ENCODE measurements at places on chromosomes 13 and 19.

- DNase-seq: no peak
These were observed 52.1 kb upstream of the EHD2 start for GRCh38 chr19:47661161-47661560.

GRCh38 chr19:57665261-57665806 is 3.4 kb upstream of the ZSCAN4 start:
- DNase-seq: no peak

GRCh38 chr19:4971424-4971793 is 2.5 kb downstream of the KDM4B start:
- peak; percentile 58 for DNase-seq

- no peak for DNase-seq
These were observed 15.6 kb downstream of the WDR88 start for GRCh38 chr19:33147538-33147937.

DNA sequence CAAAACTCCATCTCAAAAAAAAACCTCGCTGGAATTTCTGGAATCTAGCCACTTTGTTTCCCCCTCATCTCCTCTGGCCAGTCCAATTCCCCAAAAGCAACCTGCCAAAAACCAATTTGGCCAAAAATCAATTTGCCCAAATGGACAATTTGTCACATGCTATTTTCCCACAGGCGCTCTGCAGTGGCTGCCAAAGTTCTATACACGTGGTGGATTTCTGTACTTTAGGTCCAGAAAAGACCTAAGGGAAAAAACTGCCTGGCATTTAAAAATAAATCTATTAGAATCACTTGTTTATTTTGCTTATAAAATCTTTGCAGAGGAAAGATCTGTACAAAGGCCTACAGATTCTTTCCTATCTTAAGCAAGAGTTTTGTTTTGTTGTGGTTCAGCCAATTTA is 79.4 kb downstream of the MAP4K1 start:
- no peak for DNase-seq

- no peak for DNase-seq
These were observed 16.9 kb downstream of the TJP3 start for GRCh38 chr19:3725121-3725520.

DNA sequence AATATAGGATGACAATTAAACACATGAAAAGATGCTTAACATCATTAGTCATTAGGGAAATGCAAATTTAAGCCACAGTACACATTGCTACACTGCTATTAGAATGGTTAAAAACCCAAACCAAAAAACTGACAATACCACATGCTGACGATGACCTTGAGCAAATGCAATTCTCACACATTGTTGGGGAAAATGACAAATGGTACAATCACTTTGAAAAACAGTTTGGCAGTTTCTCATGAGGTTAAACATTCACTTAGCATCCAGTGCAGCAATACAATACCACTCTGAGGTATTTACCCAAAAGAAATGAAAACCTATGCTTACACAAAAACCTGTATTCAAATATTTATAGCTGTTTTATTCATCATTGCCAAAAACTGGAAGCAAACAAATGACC is 11.3 kb downstream of the FLT3 start:
- DNase-seq: no peak

GRCh38 chr19:50326101-50326664 is 3.0 kb downstream of the KCNC3 start:
- DNase-seq: no peak

- peak; percentile 9 for DNase-seq
These were observed 83.1 kb downstream of the B3GLCT start for GRCh38 chr13:31282741-31283455.

- no peak for DNase-seq
These were observed 383.6 kb downstream of the SLITRK1 start for GRCh38 chr13:83498481-83499190.

- DNase-seq: no peak
These were observed 2.6 kb downstream of the CSNK1A1L start for GRCh38 chr13:37102896-37103295.

DNA sequence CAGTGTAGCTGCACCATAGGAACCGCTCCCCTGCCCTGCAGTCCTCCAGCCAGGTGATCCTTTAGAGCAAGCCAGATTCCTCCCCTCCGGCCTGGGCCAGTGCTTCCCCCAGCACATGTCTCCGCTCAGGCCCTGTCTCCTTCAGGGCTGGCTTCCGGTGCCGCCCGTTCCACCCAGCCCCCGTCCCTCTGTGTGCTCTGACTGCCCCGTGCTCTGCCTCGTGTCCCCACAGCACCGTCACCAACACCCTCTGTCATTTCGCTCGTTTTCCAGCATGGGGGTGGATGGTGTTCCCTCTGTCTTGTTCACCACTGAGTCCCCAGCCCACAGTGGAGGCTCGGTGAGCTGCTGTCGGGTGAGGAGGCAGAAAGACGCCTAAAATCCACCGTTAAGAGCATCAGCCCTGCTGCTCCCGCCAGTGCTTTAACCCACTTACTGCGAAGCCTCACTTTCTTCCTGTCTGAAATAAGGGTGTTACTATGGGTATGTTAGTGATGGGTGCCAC is 54.5 kb downstream of the TSSK6 start:
- DNase-seq: peak; percentile 78

DNA sequence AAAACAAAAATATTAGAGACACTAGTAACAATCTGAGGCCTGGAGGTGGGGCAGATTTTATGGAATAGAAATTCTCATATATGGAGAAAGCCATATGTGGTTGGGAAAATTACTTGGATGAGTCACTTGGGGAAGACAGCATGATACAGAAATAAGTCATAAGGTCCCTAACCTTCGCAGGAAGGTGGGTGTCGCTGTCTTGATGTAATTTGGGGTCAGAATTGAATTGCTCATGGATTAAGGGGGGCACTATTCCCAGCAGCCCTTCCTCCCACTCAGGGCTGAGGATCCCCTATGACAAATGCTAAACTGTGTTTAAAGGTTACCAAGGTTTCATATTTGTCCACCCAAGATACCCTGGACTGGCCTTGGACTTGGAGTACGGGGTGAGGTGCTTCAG is 5.0 kb downstream of the RDH8 start:
- DNase-seq: no peak

DNA sequence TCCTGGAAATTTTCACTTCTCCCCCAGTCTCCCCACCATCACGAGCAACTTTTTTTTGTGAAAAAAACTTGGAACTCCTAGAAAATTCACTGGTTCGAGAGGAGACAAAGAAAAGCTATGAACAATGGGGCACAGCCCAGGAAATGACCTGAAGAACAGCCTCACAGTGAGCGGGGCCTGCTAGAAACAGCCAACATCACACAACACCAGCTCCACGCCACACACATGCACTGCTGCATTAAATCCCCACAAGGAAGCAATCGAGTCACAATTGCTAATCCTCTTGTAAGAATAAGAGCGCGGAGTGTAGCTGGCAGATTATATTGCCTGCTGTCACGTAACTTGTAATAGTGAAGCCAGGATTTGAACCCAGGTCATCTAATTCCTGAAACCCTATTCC is 48.8 kb downstream of the SLC7A1 start:
- DNase-seq: no peak

DNA sequence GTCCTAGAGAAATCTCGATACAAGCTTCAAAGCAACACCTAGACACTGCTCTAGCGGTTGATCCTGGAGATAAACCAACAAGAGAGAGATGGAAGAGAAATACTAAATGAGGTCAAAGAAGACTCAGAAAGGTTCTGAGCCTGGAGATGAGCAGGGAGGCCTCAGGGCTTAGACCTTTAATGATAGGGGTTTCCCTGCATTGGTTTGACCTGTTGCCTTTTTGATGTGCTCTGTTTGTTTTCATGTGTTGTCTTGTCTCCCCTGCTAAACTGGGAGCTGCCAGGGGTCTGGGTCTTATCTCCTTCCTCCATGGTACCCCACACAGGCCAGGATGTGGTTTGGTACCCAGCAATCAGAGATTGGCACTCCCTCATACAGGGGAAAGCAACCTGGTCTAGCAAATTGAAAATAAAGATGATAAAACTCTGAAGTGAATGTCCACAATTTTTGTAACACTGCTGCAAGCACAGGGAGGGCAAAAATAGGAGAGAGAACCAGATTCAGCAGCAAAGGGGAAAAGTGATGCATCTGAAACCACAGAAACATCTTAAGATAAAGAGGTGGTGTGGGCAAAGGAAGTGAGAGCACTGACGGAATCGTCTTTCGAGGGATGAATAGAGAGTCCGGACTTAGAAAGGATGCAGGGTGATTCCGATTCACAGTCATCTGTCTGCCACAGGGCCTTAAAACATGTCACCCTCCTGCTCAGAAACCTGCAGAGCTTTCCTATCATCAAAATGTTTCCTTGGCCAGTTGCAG is 3.5 kb downstream of the FFAR2 start:
- peak; percentile 45 for DNase-seq

- no peak for DNase-seq
These were observed 761.5 kb downstream of the PCDH9 start for GRCh38 chr13:66468656-66469055.

- no peak for DNase-seq
These were observed 120.7 kb upstream of the VSTM2B start for GRCh38 chr19:29404951-29405727.

- DNase-seq: no peak
These were observed 106.4 kb downstream of the ZNF429 start for GRCh38 chr19:21611659-21612402.

- peak; percentile 40 for DNase-seq
These were observed 121.4 kb downstream of the MIPEP start for GRCh38 chr13:23767838-23768237.

- no peak for DNase-seq
These were observed 247.9 kb downstream of the DACH1 start for GRCh38 chr13:71619096-71619495.

- no peak for DNase-seq
These were observed 88.4 kb downstream of the DNAJC15 start for GRCh38 chr13:43111559-43112400.

DNA sequence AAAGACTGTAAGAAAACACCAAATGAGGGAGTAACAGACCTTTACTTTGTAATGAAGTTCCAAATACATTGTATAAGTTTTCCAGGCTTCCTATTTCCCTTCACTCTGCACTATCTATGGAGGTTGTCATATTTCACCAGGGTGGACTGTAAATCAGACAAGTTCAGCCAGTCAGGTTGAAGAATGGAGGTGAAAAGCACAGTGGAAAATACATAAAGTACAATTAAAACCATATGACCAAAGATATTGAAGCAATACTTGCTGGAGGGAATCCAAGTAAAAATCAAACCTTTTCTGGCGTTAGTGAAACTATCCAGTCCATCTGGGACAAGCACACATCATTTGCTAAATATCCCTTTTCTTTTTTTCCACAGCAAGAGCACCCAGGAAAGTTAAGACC is 3.2 kb downstream of the LHFPL6 start:
- DNase-seq: no peak

DNA sequence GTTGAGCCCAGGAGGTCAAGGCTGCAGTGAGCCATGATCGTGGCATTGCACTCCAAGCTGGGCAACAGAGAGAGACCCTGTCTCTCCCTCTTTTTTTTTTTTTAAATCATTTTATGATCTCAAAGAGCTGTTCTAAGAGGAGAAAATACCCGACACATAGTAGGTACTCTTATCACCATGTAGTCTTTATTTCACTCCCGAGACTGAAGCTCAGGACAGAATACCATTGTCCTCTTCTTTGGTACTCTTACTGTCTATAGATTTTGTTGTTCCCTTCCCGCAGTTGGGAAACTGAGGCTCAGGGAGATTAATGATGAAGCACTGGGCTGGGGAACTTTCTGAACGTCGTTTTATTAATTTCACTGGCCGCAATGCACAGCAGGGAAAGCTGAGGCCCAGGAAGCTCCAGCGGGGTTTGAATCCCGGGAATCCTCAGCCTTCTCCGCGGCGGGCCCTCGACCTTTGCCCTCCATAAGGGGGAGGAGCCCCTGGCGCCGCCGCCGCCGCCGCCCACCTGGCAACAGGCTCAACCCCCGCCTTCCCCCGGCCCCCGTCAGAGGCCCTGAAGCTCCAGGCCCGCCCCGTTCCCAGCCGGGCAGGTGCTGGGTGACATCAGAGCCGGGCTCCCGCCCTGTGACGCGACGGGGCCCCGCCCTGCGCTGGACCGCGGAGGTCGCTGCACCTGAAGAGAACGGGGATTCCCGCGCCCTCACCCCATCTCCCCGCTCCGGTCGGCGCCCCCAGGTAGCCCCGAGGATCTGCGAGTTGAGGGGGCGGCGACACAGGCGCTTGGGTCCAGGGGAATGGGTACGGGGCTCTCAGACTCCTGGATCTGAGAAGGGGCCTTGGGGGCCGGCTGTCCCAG is 1.6 kb downstream of the MYH14 start:
- DNase-seq: no peak

DNA sequence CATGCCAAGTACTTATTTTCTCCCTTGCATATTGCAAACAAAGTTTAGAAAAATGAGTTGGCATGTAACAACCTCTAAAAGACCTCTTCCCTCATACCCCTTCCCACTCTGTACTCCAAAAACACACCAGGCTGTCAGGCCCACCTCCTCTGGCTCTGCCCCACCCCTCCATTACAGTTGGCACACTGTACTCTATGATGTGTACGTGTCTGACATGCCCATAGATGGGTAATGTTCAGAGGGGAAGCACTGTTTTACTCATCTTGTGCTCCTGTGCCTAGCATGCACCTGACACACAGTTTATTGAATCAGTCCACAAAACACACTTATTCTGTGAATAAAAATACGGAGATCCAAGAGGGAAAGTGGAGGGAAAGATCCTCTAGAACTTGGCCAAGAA is 45.6 kb downstream of the SERPINE3 start:
- peak; percentile 14 for DNase-seq

DNA sequence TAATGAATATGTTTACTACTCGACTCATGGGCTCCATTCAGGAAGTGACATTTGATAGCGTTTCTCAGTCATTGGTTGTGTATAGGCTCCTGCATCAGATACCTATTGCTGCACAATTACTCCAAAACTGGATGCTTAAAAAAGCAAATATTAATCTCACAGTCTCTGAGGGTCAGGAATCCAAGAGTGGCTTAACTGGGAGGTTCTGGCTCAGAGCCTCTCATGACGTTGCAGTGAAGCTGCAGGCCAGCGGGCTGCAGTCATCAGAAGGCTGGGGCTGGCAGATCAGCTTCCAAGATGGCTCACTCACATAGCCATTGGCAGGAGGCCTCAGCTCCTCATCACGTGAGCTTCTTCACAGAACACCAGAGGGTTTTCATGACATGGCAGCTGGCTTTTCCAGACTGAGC is 525.1 kb upstream of the NBEA start:
- DNase-seq: no peak

DNA sequence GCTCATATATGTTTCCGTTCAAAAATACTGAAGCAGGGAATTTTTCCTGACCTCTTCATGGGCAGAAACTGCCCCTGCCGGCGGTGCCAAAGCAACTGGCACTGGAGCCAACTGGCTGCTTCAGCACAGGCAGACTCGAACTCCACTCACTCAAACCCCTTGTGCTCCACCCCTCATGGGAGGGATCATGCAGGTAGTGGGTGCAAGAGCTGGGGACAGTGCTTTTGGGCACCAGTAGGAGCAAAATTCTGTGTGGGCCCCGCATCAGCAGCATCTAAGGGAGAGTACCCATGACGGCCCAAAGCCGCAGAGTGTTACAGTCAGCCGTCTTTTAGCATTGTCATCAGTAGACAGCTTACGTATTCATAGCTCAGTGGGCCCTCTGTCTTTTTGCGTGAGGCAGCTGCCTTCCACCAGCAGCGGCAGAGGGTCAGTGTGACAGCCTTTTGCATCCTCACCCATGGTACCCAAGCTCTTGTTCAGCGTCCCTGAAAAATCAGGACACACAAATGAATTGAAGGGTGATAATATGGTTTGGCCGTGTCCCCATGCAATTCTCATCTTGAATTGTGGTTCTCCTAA is 393.8 kb downstream of the SLITRK6 start:
- DNase-seq: no peak

All from activated naive CD4-positive, alpha-beta T cell treated with anti-CD3 and anti-CD28 coated beads for 36 hours (primary cell).